ENCODE measurements at places on chromosomes 7 and 10.

GRCh38 chr10:14838582-14839304 is 637 bp downstream of the HSPA14 start:
- DNase-seq: no peak

- DNase-seq: no peak
Observed at GRCh38 chr7:132527467-132528410, 48.5 kb downstream of the PLXNA4 start.

DNA sequence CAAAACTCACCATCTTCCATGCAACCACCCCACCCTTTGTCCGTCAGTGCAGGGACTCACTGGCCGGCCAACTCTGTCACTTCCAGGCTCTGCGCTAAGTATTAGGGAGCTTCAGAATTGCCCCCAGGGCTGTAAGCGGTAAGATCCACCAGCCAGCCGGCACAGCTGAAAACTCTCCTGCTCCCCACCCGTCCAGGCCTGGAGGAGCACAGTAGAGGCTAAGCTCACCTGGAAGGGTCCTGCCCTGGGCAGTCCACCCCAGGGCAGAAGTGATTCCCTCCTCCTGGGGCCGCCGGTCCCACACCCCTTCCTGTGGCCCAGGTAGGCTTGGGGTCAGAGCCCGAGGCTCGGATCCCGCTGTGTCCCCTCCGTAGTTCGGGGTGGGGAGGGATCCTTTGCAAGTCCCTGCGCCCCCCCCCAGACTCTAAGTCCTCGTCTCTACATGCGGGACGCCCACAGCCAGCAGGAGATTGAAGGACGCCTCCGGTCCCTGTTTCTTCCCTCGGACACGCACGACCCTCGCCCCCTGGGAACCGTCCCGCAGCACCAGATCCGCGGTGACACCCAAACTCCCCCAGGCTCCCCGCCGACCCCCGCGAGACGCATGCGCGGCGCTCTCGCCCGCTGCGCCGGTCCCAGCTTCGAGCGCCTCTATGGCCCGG is 138.9 kb downstream of the ARHGAP22 start:
- DNase-seq: no peak

DNA sequence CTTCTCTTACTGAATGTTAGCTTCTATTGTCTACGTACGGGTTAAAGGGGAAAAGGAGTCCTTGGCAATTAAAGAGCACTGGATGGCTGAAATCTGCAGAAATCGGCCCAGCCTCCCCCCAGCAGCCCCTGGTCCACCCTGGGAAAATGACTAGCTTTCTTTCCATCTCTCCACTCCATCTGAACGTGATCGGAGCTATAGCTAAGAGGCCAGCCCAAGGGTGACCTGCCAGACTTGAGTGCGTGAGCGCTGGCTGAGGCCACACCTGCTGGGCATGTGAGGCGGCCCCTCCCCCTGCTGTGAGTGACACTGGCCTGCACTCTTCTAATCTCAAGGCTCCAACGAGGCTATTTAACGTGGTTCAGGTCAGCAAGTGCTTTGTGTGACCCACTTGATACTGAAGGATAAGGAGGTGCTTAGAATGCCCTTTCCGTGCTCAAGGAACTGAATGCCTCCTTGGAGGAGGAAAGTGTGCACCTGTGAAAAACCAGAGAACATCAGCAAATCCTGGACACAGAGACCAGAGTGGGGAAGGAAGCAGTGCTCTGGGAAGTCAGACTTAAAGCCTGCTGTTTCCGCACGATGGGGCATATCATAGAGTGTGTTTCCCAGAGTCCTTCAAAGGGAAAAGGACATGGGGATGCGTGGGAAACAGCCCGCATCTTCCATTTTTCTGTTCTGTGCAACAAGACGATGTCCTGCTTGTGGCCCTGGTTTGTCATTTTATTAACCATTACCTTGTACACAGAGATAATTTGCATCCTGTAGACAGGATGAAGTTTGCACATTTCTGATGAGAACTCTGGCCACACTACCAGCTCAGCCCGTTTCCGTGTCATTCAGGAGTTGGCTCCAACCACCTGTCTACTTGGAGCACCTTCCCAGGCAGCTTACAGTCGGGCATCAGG is 12.5 kb upstream of the MNX1 start:
- DNase-seq: no peak

DNA sequence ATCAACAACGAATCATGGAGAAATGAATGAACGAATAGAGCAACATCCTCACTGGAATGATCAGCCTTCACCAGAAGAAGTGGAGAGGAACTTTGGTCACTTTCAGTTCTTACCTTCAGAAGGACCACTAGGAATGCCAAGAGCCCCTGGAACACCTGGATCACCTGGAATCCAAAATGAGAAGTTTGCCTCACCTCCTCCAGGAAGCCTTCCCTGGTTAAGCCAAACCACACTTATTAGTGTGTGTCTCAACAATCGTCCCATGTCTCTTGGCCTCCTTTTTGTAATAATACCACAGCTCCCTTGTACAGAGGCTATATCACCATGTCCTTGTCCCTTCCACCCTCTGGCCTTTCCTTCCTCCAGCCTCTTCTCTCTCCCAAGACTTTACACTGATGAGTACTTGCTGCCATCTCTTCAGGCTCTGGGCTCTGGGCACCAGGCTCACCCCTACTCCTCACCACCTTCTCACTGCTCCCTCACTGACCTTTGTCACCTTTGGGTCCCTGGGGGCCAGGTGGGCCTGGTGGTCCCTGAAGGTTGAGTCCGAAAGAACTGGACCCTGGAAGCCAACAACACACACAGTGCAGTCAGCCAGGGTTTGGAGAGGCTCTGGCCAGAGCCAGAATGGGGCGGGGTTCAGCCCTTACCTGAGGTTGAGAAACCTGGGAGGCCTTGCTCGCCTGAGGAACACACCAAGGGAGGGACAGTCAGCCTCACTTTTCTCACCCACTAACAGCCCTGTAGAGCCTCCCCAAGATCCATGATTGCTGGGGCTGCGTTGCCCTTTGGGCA is 46.5 kb downstream of the COL17A1 start:
- DNase-seq: no peak

Data from thoracic aorta (tissue), 2 donors.